ENCODE measurements at places on chromosomes 2 and 18. TPM values are rescaled to one million over a fixed set of nuclear protein-coding genes. Genes with fewer than 3 reads are reported as not detected.

ALPG gene
- not detected for total RNA-seq

TMEM163 gene
- 0.13 TPM for total RNA-seq

C2orf74 gene
- 3.7 TPM for total RNA-seq

LIMS3 gene
- 0.57 TPM for total RNA-seq

IL1B gene
- total RNA-seq = 0.42 TPM

IL1F10 gene
- total RNA-seq = not detected

IL36RN gene
- total RNA-seq = 0.61 TPM

ABHD1 gene
- not detected for total RNA-seq

MAP3K19 gene
- total RNA-seq = not detected

CCDC68 gene
- not detected for total RNA-seq

ZNF2 gene
- 2.1 TPM for total RNA-seq

TEX51 gene
- not detected for total RNA-seq

CYRIA gene
- 1.8 TPM for total RNA-seq

MATN3 gene
- total RNA-seq = not detected

EVX2 gene
- total RNA-seq = not detected

GALR1 gene
- not detected for total RNA-seq

GRHL1 gene
- 1.3 TPM for total RNA-seq

LGALSL gene
- 0.73 TPM for total RNA-seq

DPP4 gene
- 15.3 TPM for total RNA-seq

FBXO15 gene
- total RNA-seq = 0.71 TPM

PDCD1 gene
- total RNA-seq = 77.3 TPM

DSG2 gene
- 0.27 TPM for total RNA-seq

CHRNA1 gene
- not detected for total RNA-seq

HOXD9 gene
- total RNA-seq = not detected

CD28 gene
- 124 TPM for total RNA-seq

GAL3ST2 gene
- total RNA-seq = 0.23 TPM

FN1 gene
- total RNA-seq = 3.0 TPM

CCDC138 gene
- 12.7 TPM for total RNA-seq

REG3A gene
- total RNA-seq = 0.41 TPM

FAM237A gene
- total RNA-seq = not detected

PXDN gene
- 0.76 TPM for total RNA-seq

LRRTM4 gene
- not detected for total RNA-seq

PRSS56 gene
- not detected for total RNA-seq

Measured in activated T-cell treated with anti-CD3 and anti-CD28 coated beads, Interleukin-2, amount 50 U/mL, for 4 hours (primary cell).